Breast epithelium (tissue), 4 donors: ENCODE measurements at places on chromosomes 13 and 19. TPM values are rescaled to one million over a fixed set of nuclear protein-coding genes. Genes with fewer than 3 reads are reported as not detected.

Gene ZNF729
- total RNA-seq: 0.73 TPM

DNA sequence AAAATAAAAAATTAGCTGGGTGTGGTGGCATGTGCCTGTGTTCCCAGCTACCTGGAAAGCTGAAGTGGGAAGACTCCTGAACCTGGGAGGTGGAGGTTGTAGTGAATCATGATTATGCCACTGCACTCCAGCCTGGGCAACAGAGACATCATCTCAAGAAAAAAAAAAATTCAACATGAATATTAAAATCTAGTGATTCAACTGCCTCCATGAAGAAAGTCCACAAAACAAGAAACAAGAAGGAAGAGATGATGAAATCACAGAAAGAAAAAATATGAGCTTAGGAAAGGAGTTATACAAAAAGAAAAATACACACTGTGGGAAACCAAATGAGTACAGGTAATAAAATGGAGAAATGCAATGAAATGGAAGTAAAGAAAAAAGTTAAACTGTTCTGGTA is 99.6 kb upstream of the SIAH3 start:
- no peak for DNase-seq

DNA sequence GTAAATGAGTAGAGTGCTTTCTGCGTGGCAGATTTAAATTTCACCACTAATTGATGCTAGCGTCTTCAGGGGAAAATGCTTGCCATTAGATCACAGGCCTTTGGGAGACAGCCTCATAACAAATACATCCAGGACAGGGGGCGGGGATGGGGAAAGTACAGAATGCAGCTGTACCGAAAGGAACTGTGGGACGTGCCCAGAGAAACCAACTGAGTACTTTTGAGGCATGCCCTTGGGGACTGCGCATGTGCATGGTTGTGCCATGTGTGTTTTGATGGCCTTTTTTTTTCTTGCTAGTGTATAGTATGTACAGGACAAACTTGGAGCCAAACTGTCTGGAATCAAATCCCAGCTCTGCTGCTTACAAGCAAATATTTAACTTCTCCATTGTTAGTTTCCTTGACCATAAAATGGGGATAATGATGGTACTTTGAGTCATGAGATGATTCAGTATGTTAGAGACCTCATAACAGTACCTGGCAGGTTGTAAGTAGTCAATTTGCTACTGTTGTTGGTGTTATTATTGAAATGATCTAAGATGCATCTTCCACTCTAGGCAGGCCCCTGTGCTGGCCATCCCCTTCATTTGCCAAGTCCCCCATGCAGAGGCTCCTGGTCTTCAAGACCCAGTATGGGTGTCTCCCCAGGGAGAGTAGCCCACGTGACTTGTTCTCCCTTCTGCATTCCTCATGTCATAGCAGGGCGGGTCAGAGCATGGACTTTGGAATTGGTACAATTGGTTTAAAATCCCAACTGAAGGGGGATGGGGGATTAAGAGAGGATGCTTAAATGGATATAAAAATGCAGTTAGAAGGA is 68.3 kb upstream of the NPAS1 start:
- DNase-seq: no peak

Gene PABPC3
- 0.32 TPM for total RNA-seq

Gene FPR2
- 0.15 TPM for total RNA-seq
